Stimulated activated CD8-positive, alpha-beta memory T cell treated with anti-CD3 and anti-CD28 coated beads, Interleukin-15, amount 100 ng/mL, for 48 hours (primary cell): ENCODE measurements at places on chromosomes 6 and 20.

GRCh38 chr6:31826793-31827285 is 699 bp upstream of the HSPA1B start:
- no peak for DNase-seq

GRCh38 chr6:46291275-46291633 is 120.5 kb upstream of the ENPP5 start:
- no peak for DNase-seq

DNA sequence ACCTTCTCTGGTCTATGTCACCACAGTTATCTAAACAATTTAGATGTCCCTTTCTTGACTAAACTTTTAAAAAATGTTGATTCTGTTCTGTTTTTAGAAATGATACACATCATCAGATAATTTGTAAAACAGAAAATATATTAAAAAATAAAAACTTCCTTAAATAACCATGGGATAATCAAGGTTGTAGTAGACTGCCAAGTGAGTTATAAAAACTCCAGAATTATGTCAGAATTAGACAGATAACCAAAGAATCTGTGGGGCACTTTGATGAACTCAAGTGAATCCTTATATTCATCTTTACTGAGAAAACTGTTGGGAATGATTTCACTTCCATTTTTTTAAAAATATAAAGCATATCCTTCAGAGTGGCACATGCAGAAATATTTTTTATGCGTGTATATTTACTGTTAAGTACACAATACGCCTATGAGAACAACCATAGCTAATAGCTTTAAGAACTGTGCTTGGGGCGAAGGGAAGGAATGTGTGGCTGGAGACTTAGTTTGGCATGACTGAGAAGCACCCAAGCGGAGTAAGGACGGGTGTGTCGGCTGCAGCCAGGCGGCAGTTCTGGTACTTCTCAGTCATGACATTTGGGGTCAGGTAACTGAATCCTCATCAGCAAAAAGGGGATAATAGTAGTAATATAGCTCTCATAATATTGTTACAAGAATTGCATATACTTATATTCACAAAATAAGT is 604.7 kb upstream of the CITED2 start:
- DNase-seq = no peak

GRCh38 chr6:23244300-23244699 is 674.9 kb downstream of the HDGFL1 start:
- no peak for DNase-seq

- no peak for DNase-seq
Observed at GRCh38 chr6:144104898-144105487, 9.6 kb upstream of the SF3B5 start.
